Endothelial cell (in vitro differentiated cells): ENCODE measurements at places on chromosomes 16 and 17.

DNA sequence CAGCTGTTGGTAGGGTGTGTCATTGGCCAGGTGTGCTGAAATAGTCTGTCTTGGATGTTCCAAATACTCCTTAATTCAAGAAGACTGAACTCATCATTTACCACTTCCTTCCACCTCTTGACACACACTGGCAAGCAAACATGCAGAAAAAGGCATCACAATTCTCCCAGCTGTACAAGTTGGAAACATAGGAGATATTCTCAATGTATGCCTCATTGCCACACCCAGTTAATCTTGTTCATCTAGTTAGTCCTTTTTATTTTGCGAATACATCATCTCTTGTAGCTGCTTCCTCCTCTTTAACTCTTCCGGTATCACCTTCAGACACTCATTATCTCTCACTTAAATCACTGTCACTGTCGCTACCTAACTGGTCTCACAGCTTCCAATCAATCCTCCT is 75.1 kb upstream of the GOT2 start:
- DNase-seq: no peak

- DNase-seq: no peak
These were observed 694.3 kb downstream of the KCNJ2 start for GRCh38 chr17:70863436-70864248.

DNA sequence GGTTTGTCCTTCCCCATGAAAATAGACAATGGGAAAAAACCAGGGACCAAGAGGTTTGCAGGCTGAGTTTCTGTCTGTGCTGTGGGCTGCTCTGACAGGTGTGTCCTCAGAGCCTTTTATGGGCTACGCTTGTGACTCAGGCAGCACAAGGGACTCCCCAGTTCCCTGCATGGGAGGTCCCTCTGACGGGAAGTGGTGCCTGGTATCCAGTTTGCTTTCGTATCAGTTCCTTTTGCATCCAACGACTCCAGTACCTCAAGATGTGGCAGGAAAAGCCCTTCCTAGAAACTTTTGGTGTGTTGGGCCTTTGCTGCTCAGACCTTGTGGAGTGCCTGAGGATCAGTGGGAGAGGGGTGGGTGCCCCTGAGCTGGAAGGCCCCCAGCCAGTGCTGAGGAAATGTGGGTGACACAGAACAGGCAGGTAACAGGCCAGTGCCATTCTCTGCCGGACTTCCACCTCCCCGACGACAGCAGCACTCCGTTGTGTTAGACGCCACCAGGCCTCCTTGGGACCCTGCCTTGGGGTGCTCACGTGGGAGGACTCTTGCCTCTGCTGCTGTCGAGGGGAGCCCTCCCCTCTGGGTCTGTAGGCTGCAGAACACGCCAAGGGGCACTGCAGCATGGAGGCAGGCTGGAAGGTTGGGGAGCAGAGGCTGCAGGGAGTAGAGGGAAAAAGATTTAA is 38.4 kb upstream of the IRF8 start:
- no peak for DNase-seq

- DNase-seq: peak; percentile 87
These were observed 3.1 kb upstream of the SETD6 start for GRCh38 chr16:58511933-58512815.

- no peak for DNase-seq
These were observed 59.0 kb downstream of the ARHGAP17 start for GRCh38 chr16:24955975-24956731.

- DNase-seq: no peak
These were observed 512 bp downstream of the PMM2 start for GRCh38 chr16:8798174-8798527.

DNA sequence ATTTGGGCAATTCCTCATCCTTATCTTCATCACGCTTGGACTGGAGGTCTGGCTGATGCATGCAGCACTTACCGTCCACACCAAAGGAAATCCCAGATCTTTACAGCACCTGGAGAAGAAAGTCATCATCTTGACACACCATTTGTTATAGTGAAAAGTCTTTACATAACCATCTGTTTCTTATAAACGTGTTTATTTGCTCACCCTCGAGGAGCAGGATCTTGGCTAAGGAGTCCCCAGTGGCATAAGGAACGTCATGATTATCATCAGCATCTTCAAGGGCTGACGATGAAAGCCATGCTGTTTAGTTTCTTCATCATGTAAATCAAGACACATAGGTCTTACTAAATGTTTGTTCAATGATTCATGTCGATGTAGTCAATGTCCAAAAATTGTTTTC is 248.8 kb upstream of the ELAC2 start:
- no peak for DNase-seq

GRCh38 chr17:59837308-59838051 is 55.3 kb downstream of the TUBD1 start:
- peak; percentile 52 for DNase-seq
